Ecto neural progenitor cell (in vitro differentiated cells): ENCODE measurements at places on chromosomes 3 and 15.

DNA sequence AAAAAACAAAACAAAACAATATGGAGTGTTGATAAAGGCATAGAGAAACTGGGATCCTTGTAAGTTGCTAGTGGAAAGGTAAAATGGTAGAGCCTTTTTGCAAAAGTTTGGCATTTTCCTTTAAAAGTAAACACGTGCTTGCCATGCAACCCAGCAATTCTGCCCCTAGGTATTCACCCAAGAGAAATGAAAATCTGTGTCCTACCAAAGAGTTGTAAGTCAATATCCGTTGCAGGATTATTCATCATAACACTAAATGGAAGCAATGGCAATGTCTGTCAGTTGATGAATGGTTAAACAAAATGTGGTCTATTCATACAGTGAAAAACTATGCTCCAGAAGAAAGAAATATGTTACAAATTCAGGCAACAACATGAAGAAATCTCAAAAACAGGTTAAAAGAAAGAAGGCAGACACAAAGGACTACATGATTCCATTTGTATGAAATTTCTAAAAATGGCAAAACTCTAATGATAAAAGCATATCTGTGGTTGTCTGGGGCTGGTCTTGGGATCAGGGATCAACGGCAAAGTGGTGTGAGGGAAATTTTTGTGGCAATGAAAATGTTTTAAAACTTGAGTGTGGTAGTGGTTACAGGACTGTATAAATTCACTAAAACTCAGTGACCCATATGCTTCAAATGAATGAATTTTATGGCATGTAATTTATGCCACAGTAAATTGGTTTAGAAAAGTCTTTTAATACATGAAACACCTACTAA is 229.6 kb downstream of the OPA1 start:
- no peak for DNase-seq

DNA sequence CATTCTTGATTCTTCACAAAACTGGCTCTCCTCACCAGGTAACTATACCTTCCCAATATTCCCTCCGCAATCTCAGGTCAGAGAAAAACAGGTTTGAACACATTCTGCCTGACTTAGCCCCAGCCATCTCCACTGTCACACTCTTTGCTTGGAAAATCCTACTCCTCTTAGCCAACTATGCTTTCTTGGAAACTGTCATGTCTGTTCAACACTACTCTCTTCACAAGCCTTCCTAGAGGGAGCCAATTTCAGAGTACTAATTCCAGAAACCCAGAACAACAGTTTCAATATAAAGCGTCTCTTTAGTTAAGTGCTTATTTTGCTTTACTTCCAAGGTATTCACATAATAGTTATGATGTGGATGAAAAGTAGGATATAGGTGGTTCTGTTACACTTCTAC is 21.7 kb downstream of the MTMR10 start:
- DNase-seq = no peak

GRCh38 chr3:184077881-184078280 is 19.0 kb upstream of the HTR3E start:
- DNase-seq = no peak

- no peak for DNase-seq
Measured at GRCh38 chr3:108835101-108835500, 12.5 kb downstream of the TRAT1 start.

DNA sequence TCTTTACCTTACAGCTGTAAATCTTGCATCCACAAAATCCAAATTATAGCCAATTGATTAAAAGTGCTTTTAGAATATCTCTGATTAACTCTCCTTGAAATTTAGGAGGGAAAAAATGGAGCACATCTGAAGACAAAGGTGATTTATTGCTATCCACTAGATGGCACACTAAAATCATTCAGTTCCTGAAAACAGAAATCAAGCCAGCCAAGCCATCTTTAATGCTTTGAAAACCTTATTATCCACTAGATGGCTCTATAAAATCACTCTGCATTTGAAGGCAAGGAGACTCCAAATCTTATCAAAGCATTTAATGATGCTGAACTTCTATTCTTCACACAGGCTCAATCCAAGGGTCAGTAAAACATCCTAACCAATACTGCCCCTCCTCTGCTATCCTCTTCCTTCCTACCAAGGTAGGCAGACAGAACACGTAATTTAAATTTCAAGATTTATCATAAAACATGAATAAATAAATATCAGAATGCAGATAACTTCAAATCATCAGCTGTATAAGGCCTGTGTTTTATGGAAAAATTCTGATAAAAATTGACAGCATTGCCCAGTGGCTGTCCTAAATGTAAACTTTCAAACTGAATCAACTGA is 48.4 kb downstream of the GOLIM4 start:
- no peak for DNase-seq

DNA sequence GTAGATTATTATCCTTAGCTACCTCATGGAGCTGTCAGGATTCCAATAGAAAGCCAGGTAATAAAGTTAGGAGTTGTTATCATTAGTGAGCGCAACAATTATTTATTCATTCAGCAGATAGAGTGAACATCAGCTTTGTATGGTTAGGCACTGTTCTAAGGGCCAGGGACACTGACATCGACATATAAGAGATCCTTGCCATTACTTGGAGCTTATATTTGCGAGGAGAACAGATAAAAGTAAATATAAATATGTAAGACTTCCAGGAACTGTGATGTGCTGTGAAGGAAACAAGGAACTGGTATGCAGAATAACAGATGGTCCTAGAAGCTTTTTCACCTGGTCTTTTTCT is 473 bp downstream of the LSM3 start:
- no peak for DNase-seq

DNA sequence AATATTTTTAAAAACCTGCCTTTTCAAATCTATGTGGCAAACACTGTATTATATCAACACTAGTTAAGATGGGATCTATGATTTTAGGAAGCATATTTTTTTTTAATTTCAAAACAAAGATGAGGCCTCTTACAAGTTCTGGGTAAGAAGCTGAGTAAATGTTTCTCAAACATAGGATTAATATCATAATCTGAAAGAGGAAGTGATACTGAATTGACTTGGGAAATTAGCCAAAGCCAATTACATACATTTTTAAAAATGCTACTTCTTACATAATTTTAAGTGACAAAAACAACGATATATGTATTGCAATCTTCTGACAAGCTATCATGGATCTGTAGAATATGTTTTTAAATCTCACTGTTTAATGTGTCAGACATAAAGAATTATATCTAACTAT is 135.1 kb upstream of the UBP1 start:
- DNase-seq = no peak

DNA sequence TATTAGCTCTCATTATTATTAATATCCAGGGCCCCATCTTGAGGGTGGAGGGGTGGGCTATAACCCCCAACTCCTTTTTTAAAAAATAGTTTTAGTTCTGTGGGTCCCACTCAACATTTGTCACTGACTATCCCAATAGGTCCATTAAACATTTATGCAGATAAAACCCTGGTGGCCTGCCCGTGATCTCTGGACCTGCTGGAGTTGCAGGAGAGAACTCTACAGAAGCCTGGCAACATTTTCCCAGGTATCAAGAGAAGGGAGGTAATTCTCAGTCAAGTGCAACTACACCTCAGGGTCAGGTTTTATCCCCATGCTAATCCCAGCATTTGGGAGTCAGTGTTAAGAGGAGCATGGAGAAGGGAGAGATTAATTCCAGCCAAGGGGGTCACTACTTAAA is 264.4 kb upstream of the PROK2 start:
- DNase-seq = no peak

DNA sequence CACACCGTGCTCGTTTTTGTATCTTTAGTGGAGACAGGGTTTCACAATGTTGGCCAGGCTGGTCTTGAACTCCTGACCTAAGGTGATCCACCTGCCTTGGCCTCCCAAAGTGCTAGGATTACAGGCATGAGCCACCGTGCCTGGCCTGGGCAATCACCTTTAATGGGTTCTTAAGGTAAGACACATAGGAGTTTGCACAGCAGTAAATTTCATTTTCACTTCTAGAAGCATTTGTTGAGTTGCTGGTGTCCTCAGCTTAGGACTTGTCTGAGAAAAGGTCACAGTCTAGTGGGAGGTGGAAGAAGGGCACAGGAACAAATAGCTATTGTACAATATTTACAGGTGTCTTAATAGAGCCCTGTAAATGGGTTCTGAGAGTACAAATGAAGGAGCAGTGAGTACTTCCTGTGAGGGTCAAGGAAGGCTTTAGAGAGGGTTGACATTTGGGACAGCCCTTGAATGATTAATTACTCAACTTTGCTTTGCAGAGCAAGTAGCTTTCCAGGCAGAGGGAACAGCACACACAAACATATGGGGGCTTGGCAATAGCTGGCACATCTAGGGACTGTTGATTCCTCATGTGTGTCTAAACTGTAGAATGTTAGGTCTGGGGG is 8.7 kb upstream of the ETV5 start:
- DNase-seq = no peak

DNA sequence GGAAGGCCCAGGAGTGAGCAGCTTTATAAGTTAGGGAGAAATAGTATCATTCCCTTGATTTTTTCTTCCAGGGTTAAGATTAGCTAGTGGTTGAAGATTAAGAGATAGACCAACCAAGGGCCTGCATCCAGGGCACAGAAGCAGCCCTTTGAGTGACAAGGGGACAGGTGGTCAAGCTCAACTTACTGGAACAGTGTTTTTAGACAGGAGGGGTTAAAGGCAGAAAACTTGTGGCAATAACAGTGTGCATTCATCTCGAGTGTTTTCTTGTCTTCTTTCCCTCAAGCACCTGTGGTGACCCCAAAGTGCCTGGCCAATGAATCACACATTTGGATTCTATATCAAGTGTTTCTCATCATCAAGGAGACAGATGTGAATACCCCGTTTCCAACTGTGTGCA is 267.5 kb downstream of the PDCD6IP start:
- DNase-seq = no peak

DNA sequence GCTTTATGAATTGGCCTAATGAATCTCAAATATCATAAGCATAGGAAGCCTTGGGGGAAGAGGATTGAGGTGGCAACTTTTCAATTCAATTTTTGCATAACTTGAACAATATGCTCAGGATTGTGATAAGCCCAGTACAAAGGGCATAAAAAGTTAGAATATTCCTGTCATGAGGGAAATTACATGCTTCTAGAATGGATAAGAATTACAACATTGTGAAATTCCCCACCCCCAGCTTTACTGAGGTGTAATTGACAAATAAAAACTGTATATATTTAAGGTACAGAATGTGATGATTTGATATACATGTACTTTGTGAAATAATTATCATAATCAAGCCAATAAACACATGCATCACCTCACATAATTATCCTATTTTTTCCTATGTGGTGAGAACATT is 132.6 kb upstream of the TNIK start:
- no peak for DNase-seq

DNA sequence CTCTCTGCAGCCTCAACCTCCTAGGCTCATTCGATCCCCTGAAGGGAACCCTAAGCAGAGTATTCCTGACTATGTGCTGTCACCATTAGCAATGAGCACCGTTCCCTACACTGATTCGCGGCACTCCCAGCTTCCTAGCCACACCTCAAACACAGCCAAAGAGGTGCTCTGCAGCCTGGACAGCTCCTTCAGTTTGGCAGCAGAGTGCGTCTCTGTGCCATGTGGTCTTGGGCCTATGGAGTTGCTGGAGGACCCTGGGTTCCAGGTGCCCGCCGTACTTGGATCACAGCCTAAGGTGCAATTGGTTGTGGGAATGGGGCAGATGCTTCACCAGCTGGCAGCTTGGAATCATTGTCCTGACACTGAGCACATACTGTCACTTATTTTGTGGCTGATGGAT is 17.3 kb upstream of the IL12A start:
- DNase-seq = no peak

- DNase-seq = no peak
Measured at GRCh38 chr3:99939876-99940275, 122.2 kb downstream of the CMSS1 start.

DNA sequence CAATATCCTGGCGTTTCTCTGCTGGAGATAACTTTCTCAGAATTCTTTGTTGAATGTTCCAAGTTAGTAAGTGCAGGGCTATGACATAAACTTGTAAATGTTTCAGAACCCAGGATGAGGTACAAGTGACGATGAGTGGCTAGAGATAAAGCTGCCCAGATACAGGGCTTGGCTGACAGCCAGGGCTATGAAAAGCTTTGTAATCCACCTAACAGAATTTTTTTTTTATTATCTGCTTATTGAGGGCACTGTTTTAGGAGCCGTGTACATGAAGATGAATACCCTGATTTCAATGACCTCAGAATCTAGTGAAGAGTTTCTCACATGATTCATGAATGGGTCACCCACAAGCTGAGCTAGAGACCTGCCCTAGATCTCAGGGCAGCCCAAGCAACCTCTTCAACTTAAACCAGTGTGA is 431.4 kb downstream of the DIPK2A start:
- DNase-seq = no peak

GRCh38 chr3:111862415-111862814 is 3.4 kb downstream of the PHLDB2 start:
- no peak for DNase-seq

- DNase-seq = no peak
Measured at GRCh38 chr3:60094392-60094947, 1044.6 kb upstream of the CFAP20DC start.

DNA sequence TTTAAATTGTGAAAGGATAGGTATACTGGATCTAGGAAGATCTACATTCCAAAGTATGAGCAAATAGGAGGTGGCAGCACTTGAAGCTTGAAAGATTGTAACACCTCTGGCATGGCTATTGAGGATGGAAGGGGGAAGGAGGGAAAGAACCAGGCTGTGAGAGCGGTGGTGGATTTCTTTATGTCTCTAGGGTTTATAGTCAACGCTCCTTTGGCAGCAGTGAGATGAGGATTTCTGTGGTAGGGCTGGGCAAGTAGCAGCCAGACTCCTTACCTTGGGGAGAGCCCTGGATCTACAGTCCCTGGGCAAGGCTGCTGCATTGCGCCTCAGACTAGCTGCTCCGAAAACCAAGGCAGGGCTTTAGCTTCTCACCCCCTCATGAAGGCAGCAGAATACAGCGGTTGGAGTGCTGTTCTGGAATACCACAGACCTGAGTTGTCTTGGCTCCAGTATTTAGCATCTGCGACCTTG is 53.2 kb downstream of the MEF2A start:
- DNase-seq = no peak
